ENCODE measurements at places on chromosomes 6 and 20.

DNA sequence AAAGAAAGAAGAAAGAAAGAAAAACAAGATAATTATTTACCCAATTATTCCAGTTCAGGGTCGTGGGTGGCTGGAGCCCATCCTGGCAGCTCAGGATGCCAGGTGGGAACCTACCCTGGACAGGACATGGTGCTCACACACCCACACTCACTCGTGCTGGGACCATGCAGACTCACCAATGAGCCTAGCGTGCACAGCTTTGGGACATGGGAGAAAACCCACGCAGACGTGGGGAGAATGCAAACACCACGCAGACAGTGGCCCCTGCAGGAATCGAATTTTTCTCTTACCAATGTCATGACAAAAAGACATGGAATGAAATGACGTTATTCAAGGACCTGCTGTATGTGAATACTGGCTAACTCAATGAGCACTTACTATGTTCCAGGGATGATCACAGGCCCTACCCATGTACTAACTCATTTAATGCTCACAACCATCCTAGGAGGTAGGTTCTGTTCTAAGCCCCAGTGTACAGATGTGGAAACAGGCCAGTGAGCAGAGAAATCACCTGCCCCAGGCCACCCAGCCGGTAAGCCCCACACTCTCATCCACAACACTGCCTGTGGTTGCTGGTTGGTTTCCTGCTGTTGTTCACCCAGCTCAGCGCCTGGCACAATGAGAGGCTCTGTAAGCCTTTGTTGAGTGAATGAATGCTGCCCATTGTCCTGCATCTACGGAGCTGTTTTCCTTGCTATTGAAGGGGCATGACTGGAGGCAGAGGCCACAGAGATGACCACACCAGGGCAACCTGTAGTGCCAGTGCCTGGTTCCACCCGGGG, 6.8 kb upstream of the PI16 start:
- no peak for DNase-seq

DNA sequence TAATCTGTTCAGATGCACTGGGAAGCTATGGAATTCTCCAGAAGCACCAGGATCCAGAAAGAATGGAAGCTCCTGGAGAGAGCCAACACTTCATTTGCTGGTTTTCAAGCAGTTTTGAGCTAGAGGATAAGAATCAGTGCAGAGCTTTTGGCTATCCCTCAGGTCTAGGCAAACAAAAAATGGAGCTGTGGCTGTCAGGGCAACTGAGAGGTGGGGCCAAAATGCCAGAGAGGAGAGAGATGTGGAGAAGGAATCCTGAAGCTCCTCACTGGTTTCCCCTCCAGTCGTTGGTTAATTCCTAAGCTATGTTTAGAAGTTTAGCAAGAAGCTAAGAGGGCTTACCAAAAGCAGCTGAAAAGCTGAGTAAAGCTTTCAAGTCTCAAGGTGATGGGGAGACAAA, 294.2 kb upstream of the JARID2 start:
- no peak for DNase-seq

GRCh38 chr6:69232496-69232895, 564.3 kb downstream of the LMBRD1 start:
- no peak for DNase-seq

- DNase-seq, result no peak
Observed at GRCh38 chr20:57283860-57284259, 17.4 kb upstream of the BMP7 start.

GRCh38 chr6:18269253-18269652, 4.9 kb upstream of the DEK start:
- DNase-seq, result no peak

- DNase-seq, result no peak
Observed at GRCh38 chr6:119310486-119311036, 39.0 kb downstream of the MAN1A1 start.

- no peak for DNase-seq
Observed at GRCh38 chr20:37697314-37697713, 3.5 kb downstream of the CTNNBL1 start.

DNA sequence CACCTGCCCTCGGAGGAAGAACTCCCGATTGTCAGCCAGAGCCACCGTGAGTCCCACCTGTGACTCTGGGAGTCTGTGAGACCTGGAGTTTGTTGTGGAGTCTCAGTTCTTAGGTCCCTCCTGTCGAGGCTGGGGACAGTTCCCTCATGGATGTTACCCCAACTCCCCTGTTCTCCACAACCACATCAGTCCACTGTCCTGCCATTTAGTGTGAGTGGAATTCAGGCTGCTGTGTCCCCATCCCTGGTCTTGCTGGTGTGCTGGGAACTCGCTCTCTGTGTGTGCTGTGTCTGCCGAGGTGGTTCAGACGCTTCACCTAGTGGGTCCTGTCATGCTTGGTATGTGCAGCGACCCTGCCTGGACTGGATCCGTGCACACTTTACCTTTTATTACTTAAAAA, 163.2 kb downstream of the DTNBP1 start:
- DNase-seq, result no peak

DNA sequence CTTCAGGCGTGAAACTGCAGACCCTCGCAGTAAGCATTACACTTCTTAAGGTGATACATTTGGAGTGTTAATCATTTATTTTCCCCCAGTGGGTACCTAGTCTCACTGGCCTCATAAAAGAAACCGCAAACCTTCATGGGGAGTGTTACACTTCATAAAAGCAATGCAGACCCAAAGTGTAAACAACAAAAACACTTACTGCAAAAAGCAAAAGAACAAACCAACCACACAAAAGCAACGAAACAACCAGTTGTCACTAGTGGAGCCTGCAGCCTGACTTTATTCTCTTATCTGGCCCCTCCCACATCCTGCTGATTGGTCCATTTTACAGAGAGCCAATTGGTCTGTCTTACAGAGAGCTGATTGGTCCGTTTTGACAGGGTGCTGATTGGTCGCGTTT, 23.8 kb downstream of the LY86 start:
- no peak for DNase-seq

GRCh38 chr6:16555550-16555949, 205.7 kb downstream of the ATXN1 start:
- DNase-seq, result no peak

DNA sequence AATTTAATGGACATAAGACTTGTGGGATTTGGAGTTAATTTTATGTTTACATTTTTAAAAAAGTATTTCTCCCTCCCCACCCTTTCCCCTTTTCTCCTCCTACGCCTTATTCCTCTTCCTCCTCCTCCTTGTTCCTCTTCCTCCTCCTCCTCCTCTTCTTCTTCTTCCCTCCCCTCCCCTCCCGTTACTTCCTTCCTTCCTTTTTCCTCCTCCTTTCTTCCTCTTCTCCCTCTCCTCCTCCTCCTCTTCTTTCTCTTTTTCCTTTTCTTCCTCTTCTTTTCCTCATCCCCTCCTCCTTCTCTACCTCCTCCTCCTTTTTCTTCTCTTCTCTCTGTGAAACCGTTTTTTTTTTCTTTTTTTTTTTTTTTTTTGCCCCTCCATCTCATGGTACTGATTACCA, 139.6 kb downstream of the EYA4 start:
- no peak for DNase-seq

DNA sequence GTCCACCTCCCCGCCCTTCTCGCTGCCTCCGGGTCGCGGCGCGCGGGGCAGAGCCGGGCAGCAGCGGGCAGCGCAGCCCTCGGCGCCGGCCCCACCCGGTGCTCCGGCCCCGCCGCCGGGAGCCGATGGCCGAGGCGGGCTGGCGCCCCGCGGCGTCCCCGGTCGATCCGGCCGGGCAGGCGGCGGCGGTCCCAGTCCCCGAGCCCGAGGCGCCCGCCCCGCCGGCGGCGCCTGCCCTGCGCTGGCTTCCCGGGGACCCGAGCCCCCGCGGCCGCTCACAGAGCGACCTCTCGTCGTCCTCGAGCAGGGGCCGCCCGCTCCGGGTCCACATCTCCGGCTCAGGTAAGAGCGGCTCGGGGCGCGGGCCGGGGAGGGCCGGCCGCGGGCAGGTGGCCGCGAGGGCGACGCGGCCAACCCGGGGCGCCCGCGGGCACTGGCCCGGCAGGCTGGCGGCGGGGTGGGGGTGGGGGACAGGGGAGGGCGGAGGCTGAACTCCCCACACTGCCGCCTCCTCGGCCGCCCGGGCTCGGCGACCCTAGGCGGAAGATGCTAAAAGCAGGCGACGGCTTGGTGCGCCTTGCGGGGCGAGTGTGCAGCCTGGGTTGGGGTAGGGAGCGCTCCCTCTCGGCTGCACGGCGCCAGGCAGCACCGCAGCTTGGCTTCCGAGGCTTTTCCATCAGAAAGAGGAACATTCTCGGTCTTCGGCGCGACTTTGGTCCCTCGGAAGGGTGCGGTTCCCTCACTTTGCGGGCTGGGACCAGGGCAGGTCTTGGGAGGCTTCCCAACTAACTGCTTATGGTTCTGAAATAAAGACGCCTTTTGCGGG, 25.6 kb upstream of the FUCA2 start:
- DNase-seq, result peak; percentile 62

DNA sequence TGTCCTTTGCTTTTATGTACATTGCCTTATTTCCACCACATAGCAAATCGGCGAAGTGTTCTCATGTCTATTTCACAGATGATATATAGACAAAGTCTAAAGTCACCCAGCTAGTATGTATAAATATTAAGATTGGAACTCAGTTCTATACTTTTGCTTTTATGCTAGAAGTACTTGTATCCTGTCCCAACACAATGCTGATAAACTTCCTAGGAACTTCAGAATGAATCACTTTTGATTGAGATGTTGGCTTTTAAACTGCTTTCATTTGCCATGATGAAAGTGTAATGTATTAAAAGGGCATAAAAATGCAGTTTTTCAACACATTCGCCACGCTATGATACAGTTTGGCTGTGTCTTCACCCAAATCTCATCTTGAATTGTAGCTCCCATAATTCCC, 50.8 kb downstream of the GCLC start:
- DNase-seq, result no peak

DNA sequence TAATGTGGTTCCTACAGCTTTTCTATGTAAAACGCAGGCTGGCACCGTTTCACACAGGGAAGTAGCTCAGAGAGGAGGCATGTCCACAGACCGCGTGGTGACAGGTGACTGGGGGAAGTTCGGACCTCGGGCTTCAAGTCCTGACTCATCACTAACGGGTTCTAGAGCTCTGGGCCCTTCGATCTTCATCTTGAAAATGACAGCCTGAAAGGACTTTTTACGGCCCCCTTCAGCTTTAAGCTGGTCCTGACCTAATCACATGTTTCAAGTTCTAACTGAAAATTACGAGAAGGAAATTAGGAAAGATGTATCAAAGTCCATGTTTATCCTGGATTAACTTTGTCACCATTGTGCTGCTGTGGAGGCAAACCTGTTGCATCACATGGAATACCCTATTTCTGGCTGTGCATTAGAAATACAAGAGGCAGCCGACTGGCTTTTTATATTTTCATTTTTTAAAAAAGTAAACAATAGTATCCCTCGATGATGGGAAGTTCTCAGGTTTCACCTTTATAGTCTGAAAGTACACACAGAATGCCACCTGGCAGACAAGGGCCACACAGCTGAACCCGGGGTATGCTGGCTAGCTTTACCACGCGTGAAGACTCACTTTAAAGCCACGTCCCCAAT, 2.0 kb downstream of the MAN1A1 start:
- DNase-seq, result no peak

GRCh38 chr20:50977066-50978021, 18.7 kb downstream of the MOCS3 start:
- no peak for DNase-seq

GRCh38 chr6:158266131-158266530, 46.1 kb upstream of the TULP4 start:
- no peak for DNase-seq

DNA sequence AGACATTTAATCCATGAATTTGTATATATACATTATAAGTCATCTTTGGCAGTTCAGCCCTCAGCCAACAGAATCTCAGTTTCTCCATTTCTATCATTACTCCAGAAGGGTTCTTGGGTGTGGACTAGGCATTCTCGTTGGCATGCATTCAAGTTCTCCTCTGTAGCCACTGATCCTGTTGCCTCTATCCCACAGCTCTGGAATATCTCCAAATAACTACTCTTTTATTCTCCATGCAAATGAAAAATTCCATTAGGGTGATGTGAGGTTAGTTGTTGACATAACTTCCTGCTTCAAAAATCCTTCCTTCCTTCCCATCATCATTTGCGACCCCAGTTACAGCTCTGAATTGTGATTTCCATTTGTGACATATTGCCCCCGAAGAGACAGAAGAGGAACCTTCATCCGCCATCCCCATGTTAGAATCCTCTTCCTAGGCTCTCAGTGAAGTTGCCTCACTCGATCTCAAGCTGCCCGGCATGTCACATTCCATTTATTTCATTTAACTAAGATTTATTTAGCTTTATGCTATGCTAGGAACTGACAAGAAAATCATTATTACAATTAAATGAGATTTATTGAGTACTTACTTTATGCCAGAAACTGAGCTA, 93.7 kb upstream of the EDN1 start:
- DNase-seq, result no peak

- DNase-seq, result no peak
Observed at GRCh38 chr6:84204011-84204410, 23.4 kb downstream of the CEP162 start.

DNA sequence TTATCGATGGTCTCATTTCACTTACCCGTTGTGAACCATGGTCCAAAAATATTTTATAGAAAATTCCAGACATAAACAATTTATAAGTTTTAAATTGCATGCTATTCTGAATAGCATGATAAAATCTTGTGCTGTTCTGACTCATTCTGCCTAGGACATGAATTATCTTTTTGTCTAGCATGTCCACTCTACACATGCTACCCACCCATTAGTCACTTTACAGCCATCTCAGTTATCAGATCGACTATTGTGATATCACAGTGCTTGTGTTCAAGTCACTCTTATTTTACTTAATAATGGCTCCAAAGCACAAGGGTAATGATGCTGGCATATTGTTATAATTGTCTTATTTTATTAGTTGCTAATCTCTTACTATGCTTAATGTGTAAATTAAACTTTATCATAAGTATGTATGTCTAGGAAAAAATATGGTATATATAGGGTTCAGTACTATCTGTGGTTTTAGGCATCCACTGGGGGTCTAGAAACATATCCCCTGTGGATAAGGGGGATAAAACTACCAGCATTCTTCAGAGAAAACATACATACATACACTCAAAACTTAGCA, 252.0 kb upstream of the HTR1E start:
- no peak for DNase-seq

GRCh38 chr20:25077610-25078169, 4.3 kb downstream of the VSX1 start:
- DNase-seq, result peak; percentile 46

DNA sequence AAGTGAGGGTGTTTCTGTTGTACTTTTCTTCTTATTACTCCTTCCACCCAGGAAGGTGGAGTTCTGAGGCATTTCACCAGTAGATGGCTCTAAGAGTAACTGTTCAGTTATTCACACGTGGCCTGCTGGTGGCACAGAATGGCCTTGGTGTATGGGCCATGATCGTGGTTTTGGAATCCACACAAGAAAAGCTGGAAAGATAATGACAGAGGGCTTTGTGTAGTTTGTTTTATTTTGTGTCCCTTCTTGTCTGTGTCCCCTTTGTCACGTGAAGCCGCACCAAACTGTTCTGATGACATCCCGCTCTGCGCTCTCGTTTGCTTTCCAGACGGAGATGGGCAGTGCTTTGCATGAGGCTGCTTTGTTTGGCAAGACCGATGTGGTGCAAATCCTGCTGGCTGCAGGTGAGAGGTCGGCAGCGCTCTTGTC, 93.4 kb downstream of the ANKS1A start:
- DNase-seq, result no peak

Measured in PC-9 (cell line).